Right renal pelvis (tissue), 4 donors: ENCODE measurements at places on chromosomes 1 and 21. TPM values are rescaled to one million over a fixed set of nuclear protein-coding genes. Genes with fewer than 3 reads are reported as not detected.

GRCh38 chr1:20896826-20897225 is 109.7 kb upstream of the HP1BP3 start:
- DNase-seq: no peak

GRCh38 chr1:172109359-172109758 is 268.1 kb downstream of the DNM3 start:
- no peak for DNase-seq

DNA sequence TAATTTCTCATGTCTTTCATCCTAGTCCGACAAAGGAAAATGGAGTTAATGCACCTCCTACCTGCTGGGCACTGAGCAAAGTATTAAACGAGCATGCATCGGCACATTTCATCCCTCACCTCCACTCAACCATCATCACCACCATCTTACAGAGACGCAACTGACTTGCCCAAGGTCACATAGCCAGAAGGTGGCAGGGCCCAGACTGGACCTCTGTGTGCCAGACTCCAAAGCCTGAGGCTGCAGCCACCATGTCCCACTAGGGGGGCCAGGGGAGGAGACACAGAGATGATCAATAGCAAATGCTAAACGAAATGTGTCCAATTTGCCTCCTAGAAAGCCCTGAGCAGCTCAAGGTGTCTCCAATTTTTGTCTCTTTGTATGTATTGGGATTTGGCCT is 163.7 kb upstream of the EDN2 start:
- no peak for DNase-seq

Gene FBXO2
- polyA plus RNA-seq: 2.0 TPM

GRCh38 chr1:75582725-75583261 is 28.1 kb downstream of the SLC44A5 start:
- DNase-seq: no peak

DNA sequence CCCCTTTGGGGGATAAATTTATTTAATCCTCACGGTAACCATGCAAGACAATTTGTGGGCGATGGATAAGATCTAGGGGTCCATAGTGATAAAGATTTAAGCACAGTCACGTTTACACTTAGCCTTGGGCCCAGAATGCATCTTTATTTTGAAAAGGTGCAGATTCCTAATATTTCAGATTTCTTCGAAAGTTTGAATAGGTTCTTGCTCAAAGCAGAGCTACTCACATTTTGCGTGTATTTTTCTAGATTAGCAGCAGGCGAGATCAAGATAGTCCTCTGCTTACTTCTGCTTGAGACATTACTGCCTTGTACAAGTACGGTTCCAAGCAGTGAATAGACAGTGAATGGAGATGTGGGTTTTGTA is 647 bp downstream of the TSEN15 start:
- no peak for DNase-seq

DNA sequence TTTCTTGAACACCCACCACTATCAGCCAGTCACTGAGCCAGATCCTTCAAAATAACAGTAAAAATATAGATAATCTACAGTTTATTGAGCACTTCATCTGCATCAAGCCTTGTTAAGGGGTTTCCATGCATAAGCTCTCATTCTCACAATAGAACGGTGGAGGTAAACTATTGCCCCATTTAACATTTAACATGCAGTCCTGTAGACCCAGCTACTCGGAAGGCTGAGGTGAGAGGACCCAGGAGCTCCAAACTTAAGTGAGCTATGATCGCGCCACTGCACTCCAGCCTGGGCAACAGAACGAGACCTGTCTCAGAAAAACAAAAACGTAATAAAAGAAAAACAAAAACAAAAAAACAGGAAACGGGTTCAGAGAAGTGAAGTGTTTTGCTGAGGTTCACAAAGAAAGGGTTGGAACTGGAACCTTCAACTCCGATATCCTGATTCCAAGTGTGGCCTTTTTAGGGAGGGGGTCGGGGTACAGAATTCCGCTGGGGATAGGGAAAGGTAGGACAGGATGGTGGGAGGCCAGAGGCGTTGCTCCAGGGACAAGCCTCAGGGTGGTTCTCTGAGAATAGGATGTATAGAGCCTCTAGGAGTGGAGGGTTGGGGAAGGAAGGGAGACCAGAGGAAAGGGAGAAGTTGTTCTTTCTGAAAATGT is 11.6 kb upstream of the SESN2 start:
- DNase-seq: no peak

- no peak for DNase-seq
Measured at GRCh38 chr1:156676114-156676819, 940 bp downstream of the NES start.

Gene IL12RB2
- polyA plus RNA-seq: 0.73 TPM

Gene KRTAP19-4
- polyA plus RNA-seq: not detected

DNA sequence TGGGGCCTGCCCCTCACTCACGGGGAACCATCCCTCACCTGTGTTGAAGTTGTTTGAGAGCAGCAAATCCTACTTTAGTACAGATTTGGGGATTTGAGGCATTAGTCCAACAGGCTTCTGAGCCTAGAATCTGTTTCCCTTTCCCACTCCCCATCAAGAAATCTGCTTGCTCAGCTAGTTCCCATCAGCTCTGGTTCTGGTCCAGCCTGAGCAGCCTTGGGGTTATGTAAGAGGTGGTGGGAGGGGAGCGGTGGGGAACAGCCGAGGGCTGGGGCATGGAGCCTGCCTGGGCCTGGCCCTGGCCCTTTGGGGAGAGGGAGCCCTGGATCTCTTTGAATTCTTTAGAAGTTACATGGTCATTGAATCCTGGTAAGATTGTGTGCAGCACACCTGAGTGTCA is 4.1 kb downstream of the GSTM5 start:
- DNase-seq: no peak

DNA sequence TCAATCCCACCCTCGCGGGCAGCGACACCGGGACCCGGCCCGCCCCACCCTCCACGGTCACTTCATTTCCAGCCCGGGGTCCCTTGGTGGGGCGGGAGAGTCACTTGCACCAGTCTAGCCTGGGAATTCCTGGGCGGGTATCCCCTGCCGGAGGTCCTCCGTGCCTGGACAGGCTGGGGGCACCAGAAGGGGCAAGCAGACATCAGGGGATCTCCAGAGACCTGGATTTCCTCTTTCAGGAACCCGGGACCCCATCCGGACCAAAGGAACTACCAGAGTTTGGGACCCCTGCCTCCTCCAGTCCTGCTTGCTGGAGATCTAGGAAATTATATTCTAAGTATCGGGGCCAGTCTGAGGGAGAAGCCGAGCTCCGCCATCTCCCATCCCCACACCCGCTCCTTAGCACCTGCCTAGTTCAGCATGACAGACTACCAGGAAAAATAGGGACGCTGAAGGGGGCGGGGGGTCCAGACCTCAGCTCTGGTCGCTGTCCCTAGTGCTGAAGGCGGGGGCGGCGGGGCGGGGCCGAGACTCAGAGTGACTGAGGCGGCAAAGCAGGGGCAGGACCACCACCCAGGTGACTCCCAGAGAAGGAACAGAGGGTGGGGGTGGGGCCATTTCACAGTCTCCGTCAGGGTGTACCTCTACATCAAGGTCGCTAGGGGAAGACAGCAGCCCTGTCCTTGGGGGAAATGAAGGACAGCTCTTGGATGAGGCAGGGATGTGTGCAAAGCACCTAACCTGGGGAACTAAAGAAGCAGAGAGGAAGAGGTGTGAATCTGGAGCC is 832 bp downstream of the HCN3 start:
- DNase-seq: peak; percentile 66

DNA sequence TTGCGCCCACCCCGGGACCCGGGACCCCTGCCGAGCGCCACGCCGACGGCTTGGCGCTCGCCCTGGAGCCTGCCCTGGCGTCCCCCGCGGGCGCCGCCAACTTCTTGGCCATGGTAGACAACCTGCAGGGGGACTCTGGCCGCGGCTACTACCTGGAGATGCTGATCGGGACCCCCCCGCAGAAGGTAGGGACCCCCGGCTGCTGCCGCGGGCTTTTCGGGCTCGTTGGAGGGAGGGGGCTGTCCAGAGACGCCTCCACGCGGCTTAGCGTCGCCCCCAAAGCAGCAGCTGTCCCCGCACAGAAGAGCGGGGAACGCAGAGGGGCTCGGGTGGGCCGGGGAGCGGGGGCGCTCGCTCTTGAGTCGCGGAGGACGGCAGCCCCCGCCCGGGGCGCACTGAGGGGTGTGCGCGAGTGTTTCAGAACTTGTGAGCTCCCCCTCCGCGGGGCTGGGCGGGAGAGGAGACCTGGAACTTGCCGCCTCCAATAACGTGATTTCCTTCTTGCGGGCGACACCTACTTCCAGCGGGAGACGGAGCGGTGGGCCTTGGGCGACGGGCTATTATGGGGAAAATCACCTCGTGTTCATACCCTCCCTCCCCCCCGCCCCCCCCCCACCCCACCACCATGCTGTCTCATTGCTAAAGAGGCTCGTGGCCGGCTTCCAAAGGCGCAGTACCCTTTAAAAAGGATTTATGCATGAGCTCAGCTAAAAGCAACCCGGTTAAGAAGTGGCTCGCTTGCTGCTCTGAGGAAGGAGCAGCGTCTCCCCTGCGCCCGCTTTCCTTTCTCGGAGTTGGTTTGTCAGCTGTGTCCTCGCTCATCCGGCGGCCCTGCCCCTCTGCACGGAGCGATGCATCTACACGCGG is 664 bp downstream of the BACE2 start:
- peak; percentile 24 for DNase-seq

DNA sequence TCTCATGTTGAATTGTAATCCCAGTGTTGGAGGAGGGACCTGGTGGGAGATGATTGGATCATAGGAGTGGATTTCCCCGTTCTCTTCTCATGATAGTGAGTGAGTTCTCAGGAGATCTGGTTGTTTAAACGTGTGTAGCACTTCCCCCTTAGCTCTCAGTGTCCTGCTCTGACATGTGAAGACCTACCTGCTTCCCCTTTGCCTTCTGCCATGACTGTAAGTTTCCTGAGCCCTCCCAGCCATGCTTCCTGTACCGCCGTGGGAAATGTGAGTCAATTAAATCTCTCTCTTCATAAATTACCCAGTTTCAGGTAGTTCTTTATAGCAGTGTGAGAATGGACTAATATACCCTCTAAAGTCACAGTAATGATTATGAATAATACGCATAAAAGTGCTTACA is 248.4 kb upstream of the LRRC7 start:
- DNase-seq: no peak

GRCh38 chr1:6434186-6434585 is 9.6 kb downstream of the ESPN start:
- no peak for DNase-seq

- no peak for DNase-seq
Measured at GRCh38 chr1:196466166-196466565, 142.1 kb downstream of the KCNT2 start.
